ENCODE measurements at places on chromosomes 16 and 17.

DNA sequence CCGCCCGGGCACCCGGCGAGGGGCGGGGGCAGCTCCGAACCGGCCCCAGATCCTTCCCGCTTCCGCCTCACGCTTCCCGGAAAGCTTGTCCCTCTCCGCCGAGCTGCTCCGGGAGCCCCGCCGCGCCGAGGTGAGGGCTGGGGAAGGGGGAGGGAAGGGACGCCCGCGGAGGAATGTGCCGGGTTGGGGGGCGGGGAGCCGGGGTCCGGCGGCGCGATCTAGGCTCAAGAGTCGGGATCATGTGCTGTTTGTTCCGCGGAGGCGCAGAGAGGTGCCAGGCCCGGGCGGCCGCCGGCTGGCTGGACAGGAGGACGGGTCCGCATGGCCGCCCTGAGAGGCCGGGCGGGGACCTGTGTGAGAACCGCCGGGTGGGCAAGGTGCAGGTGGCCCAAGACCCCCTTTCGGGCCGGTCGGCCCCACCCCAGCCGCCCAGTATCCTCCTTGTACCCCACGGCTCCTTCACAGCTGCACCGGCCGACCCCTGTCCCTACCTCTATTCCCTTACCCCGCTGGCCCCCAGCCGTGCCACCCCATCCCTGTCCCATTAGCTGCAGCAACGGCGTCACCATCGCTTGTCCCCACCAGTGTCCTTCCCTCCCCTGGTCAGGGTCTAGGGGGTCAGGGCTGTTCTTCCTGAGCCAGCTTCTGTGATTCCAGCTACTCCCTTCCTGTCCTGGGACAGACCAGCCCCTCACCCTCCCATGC lies 429 bp downstream of the KIF1C start:
- no peak for DNase-seq

DNA sequence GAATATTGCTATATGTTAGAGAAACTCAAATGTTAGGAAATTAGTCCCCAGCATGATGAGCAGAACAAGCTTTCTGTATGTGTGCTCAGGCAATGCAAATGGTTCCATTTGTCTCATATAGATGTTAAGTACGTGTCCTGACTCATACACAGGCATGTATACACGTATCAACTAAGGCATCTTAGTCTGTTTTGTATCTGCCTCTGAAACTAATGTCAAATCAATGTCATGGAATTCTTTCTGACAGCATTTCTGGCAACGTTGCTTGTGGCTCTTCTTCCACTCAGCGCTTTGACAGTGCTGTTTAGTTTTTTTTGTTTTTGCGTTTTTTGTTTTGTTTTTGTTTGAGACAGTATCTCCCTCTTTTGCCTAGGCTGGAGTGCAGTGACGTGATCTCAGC lies 111.9 kb downstream of the CNTNAP4 start:
- no peak for DNase-seq

GRCh38 chr16:53753431-53753830 lies 49.5 kb downstream of the FTO start:
- no peak for DNase-seq

GRCh38 chr16:66028510-66029216 lies 337.8 kb upstream of the CDH5 start:
- no peak for DNase-seq

DNA sequence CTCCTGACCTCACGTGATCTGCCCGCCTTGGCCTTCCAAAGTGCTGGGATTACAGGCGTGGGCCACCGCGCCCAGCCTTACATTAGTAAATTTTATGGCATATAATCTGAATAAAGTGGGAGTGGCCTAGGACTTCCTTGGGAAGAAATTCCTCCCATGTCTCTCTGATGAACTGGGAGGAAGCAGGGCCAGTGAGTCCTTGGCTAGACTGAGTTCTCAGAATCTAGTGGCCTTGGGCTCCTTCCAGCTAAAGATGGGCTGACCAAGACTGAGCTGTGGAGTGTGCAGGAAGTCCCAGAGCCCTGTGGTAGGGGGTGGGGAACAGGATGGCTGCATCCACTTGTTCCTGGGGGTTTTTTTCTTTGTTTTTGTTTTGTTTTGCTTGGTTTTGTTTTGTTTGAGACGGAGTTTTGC lies 10.0 kb upstream of the NAGLU start:
- DNase-seq, result no peak

- DNase-seq, result no peak
These were observed 6.8 kb downstream of the RSPRY1 start for GRCh38 chr16:57192720-57193486.

- no peak for DNase-seq
These were observed 11.4 kb upstream of the APOH start for GRCh38 chr17:66240630-66241029.

DNA sequence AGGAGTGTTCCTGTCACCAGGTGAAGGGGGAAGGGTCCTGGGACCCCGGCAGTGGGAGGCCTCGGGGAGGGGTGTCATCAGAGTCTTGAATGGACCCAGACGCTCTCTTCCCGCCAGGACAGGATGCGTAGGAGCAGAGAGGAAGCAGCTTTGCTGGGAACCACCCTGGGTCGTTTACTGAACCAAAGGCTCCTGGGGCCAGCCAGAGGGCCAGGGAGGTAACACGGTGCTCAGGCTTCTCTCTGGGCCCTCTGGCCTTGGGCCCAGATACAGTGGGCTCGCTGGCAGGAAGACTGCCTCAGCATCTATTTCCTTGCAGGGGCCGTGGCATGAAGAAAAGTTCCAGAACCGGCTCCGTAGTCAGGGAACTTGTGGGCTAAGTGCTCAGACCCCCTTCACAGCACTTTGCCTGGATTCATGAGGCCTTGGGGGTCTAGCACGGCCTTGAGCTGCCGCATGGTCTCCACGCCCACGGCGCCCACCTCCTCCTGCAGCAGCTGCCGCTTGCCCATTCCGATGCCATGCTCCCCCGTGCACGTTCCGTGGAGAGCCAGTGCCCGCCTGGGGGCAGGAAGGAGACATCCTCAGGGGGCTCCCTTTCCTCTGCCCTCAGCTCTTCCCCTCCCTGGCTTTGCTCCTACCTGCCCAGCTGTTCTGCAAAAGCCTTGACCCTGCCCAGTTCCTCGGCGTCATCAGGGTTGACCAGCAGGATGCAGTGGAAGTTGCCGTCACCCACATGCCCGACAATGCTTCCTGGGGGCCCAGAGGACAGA lies 4.4 kb downstream of the LDHD start:
- no peak for DNase-seq

GRCh38 chr16:64858076-64858475 lies 263.8 kb downstream of the CDH11 start:
- DNase-seq, result no peak

DNA sequence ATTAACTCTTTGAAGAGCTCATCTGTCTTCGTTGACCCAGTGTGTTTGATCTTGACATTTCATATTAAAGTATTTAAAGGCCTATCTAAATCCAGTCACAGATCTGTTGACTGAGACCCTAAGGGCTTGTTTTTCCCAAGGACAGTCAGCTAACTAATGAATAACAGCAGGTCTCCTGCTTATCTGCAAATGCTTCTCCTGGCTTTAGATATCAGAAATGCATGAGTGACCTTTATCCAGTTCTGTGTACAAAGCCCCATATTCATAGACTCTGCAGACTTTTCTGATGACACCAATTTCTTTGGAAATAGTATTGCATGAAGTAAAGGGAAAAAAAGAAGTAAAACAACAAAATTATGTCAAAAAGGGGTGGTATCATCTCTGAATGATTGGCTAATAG lies 70.3 kb downstream of the YPEL2 start:
- no peak for DNase-seq

DNA sequence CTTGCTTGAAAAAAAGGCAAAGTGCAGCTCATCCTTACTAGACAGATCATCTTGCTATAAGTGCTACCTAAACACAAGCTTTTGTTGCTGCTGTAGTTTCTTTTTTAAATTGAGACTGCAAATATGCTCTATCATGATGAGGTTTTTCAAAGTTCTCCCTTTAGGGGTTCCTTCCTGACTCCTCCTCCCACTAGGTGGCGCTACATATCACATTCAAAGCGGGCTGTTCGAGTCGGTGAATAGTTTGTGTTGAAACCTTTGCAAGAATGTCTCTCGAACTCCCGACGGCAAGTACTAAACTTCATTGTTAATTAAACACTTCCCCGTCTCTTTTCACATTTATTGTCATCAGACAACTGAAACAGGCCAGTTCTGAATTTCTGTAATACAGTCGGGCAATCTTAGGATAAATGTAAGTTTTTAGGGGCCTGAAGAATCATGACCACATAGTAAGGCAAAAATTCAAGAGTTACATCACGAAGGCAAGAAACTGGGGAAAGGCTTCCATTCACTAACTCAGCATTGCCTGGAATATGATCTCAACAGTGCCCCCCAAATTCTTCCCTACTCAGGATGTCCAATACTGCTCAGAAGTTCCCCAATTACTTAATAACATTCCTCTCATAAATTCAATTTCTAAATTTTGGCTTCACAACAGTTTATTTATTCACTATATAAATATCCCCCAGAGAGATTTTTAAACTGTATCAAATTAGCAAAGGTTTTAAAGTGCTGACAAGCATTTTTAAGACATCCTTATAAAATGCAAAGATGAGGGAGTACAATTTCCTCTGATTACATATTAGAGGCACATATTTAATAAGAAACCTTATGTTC lies 6.7 kb downstream of the HS3ST3A1 start:
- DNase-seq, result no peak

DNA sequence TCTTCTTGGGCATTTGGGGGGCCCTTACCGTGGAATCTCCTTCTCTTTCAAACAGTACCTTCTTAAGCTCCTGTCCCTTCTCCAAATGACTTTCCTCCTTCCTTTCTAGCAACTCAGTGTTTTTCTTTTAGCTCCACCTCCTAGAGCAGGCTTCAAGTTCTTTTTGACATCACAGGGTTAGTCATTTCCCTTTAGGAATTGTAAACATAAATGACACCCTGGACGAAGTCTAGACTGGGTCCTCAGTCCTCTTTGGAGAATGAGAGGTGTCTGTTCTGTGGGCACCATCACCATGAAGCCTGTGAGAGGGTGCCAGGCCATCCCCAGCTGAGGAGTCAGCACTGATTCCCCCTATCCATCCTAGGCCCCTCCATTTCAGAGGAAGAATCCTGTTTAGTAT lies 94.7 kb downstream of the SALL1 start:
- no peak for DNase-seq

GRCh38 chr16:19860166-19861041 lies 24.2 kb downstream of the GPRC5B start:
- DNase-seq, result no peak

DNA sequence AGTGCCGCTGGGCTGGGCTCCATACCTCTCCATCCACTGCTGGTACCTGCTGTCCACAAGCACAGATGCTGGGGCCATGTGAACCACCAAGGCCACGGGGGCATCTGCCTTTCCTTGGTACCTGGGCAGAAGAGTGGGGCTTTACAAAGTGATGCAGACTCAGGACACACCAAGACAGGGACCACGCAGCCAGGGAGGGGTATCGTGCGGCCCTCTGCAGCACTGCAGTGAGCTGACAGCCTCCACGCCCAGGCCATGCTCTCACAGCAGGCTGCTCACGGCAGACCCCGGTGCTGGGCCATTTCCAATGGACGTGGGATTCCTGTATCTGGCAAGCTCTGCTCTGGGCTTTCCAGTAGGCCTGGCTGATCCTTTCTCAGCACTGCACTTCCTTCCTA lies 14.4 kb downstream of the ELAC2 start:
- no peak for DNase-seq

DNA sequence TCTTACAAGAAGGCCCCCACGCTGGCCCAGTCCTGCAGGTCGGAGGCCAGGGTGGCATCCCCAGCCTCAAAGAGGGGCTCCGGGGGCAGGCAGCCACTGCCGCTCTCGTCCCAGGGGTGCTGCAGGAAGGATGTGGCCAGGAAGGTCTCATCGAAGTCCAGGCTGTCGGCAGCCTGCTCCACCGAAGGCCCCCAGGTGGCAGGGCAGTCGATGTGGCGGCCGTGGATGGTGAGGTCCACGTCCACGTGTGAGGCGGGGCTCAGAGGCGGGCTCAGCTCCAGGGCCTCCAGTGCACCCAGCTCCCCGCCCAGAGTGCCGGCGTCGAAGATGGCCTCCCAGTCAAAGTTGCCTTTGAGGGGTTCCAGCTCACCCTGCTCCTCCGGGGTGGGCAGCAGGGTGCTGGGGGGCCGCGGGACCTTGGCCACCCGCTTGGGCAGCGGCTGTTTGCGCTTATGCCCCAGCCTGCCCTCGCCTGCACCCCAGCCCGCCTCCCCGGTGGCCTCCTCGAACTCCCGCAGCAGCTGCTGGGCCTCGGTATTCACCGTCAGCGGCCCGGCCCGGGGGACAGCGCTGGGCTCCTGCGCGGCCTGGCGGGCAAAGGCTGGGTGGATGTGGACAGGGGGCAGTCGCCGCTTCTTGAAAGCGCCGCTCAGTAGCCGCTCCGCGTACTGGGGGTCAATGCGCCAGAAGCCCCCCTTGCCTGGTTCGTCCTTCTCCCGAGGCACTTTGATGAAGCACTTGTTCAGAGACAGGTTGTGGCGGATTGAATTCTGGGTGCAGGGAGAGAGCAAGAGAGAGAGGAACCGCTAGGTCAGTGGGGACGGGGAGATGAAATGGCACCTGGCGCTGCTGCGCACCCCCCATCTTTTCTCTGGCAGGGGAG lies 3.5 kb downstream of the FOXJ1 start:
- no peak for DNase-seq

- no peak for DNase-seq
These were observed 10.6 kb upstream of the CETP start for GRCh38 chr16:56950881-56951771.

GRCh38 chr16:69845181-69845580 lies 83.0 kb downstream of the WWP2 start:
- DNase-seq, result no peak

DNA sequence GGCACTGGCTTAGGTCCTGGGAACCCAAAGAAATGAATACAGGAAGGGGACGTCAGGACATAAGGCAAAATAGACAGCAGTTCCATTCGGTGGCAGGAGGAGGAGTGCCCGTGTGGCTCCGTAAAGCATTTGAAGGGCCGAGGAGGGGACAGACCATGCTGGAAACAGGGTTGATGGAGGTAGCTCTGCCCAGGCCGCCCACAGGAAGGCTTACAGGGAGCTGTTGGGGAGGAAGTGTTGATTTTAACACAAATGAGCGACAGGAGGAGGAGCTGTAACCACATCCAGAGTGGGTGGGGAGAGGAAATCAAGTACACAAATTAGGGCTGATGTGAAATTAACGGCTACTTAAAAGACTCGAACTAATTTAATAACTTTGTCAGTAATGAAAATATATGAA lies 54.6 kb downstream of the RBFOX3 start:
- no peak for DNase-seq

DNA sequence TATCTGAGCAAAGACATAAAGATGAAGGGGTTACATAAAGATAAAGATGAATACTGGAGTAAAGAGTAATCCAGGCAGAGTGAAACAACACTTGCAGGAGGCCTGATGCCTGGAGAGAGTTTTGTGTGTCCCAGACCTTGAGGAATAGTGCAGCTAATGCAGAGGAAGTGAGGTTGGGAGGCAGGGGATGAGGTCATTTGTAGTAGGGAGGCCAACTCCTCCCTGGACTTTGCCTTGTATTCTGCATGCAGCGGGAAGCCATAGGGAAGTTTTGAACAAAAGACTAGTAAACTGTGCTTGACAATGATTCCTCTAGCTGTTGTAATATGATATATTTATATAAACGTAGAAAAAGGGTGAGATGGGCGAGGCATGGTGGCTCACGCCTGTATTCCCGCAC lies 356.6 kb downstream of the KCNJ2 start:
- DNase-seq, result no peak

GRCh38 chr16:81694494-81695280 lies 84.4 kb upstream of the PLCG2 start:
- DNase-seq, result no peak
